Stomach (tissue), 19 donors: ENCODE measurements at places on chromosomes 5 and 9. TPM values are rescaled to one million over a fixed set of nuclear protein-coding genes. Genes with fewer than 3 reads are reported as not detected.
A peak's percentile ranks its signal among the peaks of the same experiment; 100 is the strongest.

- no peaks in the 10 kb centered on the region for H3K27me3 ChIP-seq
- no peak overlapping the region for H3K4me3 ChIP-seq
- no peak overlapping the region for H3K27ac ChIP-seq
- no peaks in the 10 kb centered on the region for H3K36me3 ChIP-seq
Measured at GRCh38 chr5:124790895-124791732, 44.7 kb upstream of the ZNF608 start.

DNA sequence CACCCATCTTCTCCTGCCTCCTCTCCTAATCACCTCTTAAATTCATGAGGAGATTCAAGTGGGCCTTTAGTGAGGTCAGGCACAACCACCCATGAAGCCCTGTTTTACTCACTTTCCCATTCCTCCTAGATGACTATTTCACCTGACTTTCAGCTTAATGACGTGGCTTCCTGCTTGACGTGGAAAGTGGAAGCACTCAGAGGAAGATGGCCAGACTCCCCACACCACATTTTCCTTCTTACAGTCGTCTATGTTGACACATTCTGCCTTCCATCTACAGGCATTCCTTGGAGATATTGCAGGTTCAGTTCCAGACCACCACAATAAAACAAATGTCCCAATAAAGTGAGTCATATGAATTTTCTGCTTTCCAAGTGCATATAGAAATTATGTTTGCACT, 146.4 kb upstream of the TAS2R1 start:
- H3K27me3 ChIP-seq = no peaks in the 10 kb centered on the region
- H3K36me3 ChIP-seq = no peaks in the 10 kb centered on the region
- no peak overlapping the region for H3K4me3 ChIP-seq

DNA sequence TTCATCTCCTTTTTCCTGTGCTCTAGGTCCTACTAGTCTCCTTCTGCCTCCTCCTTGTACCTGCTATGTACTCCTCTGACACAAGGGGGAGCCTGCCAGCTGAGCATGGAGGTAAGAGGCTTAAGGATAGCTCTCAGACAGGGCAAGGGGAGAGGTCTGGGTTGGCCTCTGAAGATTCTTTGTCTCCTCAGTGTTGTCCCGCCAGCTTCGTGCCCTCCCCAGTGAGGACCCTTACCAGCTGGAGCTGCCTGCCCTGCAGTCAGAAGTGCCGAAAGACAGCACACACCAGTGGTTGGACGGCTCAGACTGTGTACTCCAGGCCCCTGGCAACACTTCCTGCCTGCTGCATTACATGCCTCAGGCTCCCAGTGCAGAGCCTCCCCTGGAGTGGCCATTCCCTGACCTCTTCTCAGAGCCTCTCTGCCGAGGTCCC, 3.8 kb downstream of the CREB3 start:
- H3K4me1 ChIP-seq = peaks cover 30% of the 10 kb centered on the region
- H3K27me3 ChIP-seq = no peaks in the 10 kb centered on the region
- peaks cover 71% of the 10 kb centered on the region for H3K36me3 ChIP-seq
- H3K27ac ChIP-seq = no peak overlapping the region
- H3K4me3 ChIP-seq = no peak overlapping the region

DNA sequence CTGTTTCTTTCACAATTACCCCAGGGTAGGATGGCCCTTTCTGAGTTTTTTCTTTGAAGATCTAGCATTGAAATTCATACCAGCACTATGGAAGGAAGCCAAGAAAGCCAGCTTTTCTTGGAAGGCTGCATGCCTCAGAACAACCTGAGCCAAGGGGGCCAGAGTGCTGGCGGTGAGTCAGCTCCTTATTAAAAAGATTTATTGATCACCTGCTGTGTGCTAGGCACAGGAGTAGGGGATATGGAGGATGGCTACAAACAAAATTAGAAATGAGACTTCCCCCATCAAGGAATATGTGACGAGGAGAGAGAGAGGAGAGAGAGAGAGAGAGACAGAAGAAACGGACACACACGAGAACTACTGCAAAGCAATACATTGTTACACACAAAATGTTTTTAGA, 184.6 kb upstream of the PUM3 start:
- H3K4me1 ChIP-seq = no peaks in the 10 kb centered on the region
- no peak overlapping the region for H3K27ac ChIP-seq
- no peak overlapping the region for H3K4me3 ChIP-seq
- peak; percentile 31 for DNase-seq

DNA sequence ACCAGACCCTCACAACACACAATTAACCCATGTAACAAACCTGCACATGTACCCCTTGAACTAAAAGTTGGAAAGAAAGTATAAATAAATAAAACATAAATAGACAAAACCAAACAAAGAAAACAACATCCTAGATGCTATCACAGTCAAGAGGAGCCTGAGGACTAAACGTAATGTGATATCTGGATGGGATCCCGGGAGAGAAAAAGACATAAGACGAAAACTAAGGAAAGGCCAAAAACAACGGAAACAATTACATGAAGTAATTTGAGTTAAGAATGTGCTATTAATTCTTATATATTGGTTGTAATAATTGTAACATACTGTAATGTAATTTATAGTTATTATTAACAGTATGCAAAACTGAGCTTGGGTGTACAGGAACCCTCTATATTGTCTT, 793.9 kb downstream of the SEMA5A start:
- H3K4me3 ChIP-seq = no peak overlapping the region
- no peaks in the 10 kb centered on the region for H3K4me1 ChIP-seq
- H3K27me3 ChIP-seq = no peaks in the 10 kb centered on the region
- no peaks in the 10 kb centered on the region for H3K36me3 ChIP-seq
- DNase-seq = peak; percentile 42

GRCh38 chr5:79025054-79025472, 40.0 kb upstream of the ARSB start:
- no peaks in the 10 kb centered on the region for H3K27me3 ChIP-seq
- no peak overlapping the region for H3K27ac ChIP-seq
- no peaks in the 10 kb centered on the region for H3K36me3 ChIP-seq

GRCh38 chr5:172533399-172534228, 79.3 kb upstream of the SH3PXD2B start:
- no peaks in the 10 kb centered on the region for H3K36me3 ChIP-seq
- no peak for DNase-seq
- no peak overlapping the region for H3K4me3 ChIP-seq
- peaks cover 18% of the 10 kb centered on the region for H3K4me1 ChIP-seq
- H3K27me3 ChIP-seq = no peaks in the 10 kb centered on the region

- no peak overlapping the region for H3K4me3 ChIP-seq
- H3K36me3 ChIP-seq = peaks cover 33% of the 10 kb centered on the region
- H3K27ac ChIP-seq = no peak overlapping the region
- no peak for DNase-seq
Measured at GRCh38 chr9:91720751-91721705, 229.0 kb downstream of the ROR2 start.

- H3K27ac ChIP-seq = no peak overlapping the region
- no peaks in the 10 kb centered on the region for H3K27me3 ChIP-seq
- H3K36me3 ChIP-seq = peaks cover 33% of the 10 kb centered on the region
- no peak overlapping the region for H3K4me3 ChIP-seq
- H3K4me1 ChIP-seq = no peaks in the 10 kb centered on the region
Measured at GRCh38 chr9:2657427-2657826, 35.8 kb downstream of the VLDLR start.

GRCh38 chr5:121795511-121795910, 56.2 kb upstream of the FTMT start:
- no peaks in the 10 kb centered on the region for H3K27me3 ChIP-seq
- no peaks in the 10 kb centered on the region for H3K36me3 ChIP-seq
- no peaks in the 10 kb centered on the region for H3K4me1 ChIP-seq

DNA sequence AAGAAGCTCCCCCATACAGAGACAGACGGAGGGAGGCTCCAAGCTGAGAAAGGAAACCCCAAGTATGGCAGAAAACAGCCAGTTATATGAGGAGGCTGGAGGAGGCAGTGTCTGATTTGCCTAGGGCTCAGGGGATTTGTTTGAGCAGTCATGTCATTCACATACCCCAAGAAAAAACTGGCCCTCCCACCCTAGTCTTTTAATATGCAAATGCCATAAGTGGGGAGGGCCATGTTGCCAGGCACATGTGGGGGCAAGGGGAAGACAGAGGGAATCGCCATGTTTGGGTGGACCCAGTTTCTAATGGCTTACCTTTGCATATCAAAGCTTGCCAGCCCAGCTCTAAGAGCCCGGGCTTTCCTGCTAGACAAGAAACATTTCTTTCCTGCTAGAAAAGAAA, 1163.8 kb downstream of the TAF11L14 start:
- no peaks in the 10 kb centered on the region for H3K4me1 ChIP-seq
- H3K4me3 ChIP-seq = no peak overlapping the region
- no peaks in the 10 kb centered on the region for H3K36me3 ChIP-seq
- no peaks in the 10 kb centered on the region for H3K27me3 ChIP-seq
- no peak for DNase-seq

GRCh38 chr5:151570058-151570457, 21.1 kb downstream of the FAT2 start:
- no peaks in the 10 kb centered on the region for H3K4me1 ChIP-seq
- no peaks in the 10 kb centered on the region for H3K36me3 ChIP-seq
- no peak overlapping the region for H3K4me3 ChIP-seq
- no peaks in the 10 kb centered on the region for H3K27me3 ChIP-seq
- DNase-seq = no peak

GRCh38 chr5:180067986-180068385, 3.6 kb downstream of the RNF130 start:
- peak overlapping the region; percentile 1 for H3K4me3 ChIP-seq
- H3K27me3 ChIP-seq = no peaks in the 10 kb centered on the region
- DNase-seq = no peak
- H3K36me3 ChIP-seq = no peaks in the 10 kb centered on the region
- no peak overlapping the region for H3K27ac ChIP-seq

DNA sequence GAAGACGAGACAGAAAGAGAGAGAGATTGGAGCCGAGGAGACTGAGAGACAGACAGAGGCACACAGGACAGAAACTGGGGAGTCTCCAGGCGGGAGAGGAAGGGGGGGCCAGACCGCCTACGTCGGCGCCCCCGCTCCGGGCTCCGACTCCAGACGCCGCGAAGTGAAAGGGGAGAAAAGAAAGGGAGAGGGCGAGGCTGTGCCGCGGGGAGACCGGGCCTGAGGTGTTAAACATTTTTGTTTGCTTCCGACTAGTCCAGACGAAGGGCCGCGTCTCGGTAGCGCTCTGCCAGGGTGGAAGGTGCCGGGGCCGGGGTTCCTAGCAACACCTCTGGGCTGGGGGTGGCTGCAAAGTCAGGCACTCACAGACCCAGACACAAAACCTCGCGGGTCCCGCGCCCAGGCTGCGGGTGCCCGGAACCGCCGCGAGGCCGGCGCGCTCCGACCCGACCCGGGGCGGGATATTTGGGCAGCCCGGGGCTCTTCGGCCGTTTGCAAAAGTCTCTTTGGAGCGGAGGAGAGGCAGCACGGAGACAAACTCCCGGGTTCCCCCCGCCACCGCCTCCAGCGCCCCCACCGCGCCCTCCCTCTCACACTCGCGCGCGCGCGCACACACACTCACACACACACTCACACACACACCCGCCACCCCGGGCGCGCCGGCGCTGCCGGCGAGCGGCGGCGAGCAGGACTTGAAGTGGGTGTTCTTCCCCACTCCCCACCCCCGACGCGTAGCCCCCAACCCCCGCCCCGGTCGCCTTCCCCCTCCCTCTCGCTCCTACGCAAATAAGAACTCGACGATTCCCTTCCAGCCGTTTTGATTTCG, 626 bp upstream of the FST start:
- no peaks in the 10 kb centered on the region for H3K36me3 ChIP-seq
- H3K4me1 ChIP-seq = peaks cover 42% of the 10 kb centered on the region

DNA sequence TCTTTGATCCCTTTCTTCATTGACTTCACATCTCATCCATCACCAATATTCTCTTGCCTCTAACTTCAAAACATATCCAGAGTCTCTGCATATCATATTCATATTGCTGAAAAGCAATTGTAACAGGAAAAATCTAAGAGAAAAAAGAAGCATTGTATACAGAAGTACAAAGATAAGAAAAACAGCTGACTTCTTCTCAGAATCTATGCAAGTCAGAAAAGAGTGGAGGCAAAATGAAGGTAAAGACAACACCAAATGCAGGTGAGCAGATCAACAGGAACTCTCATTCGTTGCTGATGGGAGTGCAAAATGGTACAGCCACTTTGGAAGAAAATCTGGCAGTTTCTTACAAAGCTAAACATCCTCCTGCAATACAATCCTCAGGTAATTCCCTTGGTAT, 155.6 kb downstream of the PHF2 start:
- no peak overlapping the region for H3K27ac ChIP-seq
- H3K36me3 ChIP-seq = no peaks in the 10 kb centered on the region
- H3K4me1 ChIP-seq = peaks cover 17% of the 10 kb centered on the region
- H3K4me3 ChIP-seq = no peak overlapping the region
- no peaks in the 10 kb centered on the region for H3K27me3 ChIP-seq
- DNase-seq = no peak

GRCh38 chr9:37926737-37927118, 22.8 kb upstream of the SLC25A51 start:
- peaks cover 19% of the 10 kb centered on the region for H3K36me3 ChIP-seq
- peaks cover 44% of the 10 kb centered on the region for H3K4me1 ChIP-seq
- no peak for DNase-seq
- no peaks in the 10 kb centered on the region for H3K27me3 ChIP-seq
- no peak overlapping the region for H3K27ac ChIP-seq

DNA sequence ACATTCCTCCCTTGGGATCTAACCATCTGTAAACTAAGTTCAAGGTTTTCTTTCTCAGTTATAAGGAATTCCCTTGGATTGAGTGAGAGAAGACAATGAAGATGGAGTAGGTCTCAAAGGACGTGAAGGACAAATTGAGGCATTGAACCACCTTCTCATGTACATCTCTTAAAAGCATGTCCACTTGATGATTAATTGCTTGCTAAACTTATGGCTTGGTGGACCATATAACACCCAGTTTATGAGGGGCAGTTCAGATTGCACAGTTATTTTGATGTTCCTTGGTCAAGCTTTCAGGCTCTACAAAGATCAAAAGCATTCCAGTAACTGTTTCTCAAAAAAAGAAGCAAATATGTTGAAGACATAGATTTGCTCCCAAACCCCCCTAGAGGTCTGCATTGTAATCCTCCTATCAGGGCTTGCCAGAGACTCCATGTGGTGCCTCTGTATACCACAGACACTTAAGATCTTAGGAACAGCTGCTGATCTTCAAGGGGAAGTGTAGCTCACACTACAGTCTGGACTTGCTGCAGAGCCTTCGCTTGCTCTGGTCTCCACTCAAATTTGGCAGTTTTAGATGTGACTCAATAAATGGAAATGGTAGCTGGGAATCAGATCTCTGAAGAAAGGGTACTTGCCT, 56.9 kb upstream of the ALDH1A1 start:
- H3K4me3 ChIP-seq = no peak overlapping the region
- no peaks in the 10 kb centered on the region for H3K4me1 ChIP-seq
- no peaks in the 10 kb centered on the region for H3K27me3 ChIP-seq
- DNase-seq = no peak
- no peaks in the 10 kb centered on the region for H3K36me3 ChIP-seq

- no peaks in the 10 kb centered on the region for H3K27me3 ChIP-seq
- no peak overlapping the region for H3K27ac ChIP-seq
- no peaks in the 10 kb centered on the region for H3K36me3 ChIP-seq
- no peaks in the 10 kb centered on the region for H3K4me1 ChIP-seq
- no peak overlapping the region for H3K4me3 ChIP-seq
- no peak for DNase-seq
Measured at GRCh38 chr5:119706049-119706448, 76.7 kb downstream of the FAM170A start.

GRCh38 chr9:18717759-18718158, 243.8 kb downstream of the ADAMTSL1 start:
- H3K4me1 ChIP-seq = no peaks in the 10 kb centered on the region
- H3K27ac ChIP-seq = no peak overlapping the region
- no peaks in the 10 kb centered on the region for H3K27me3 ChIP-seq
- H3K36me3 ChIP-seq = no peaks in the 10 kb centered on the region
- DNase-seq = no peak

The BTNL8 gene
- polyA plus RNA-seq = 0.80 TPM

The GPX8 gene
- 8.0 TPM for polyA plus RNA-seq

The AGXT2 gene
- not detected for polyA plus RNA-seq

The WWC1 gene
- 11.3 TPM for polyA plus RNA-seq

The PDE8B gene
- polyA plus RNA-seq = 0.56 TPM

The ACTBL2 gene
- polyA plus RNA-seq = not detected

The INSL6 gene
- not detected for polyA plus RNA-seq

The SHROOM1 gene
- polyA plus RNA-seq = 12.8 TPM

The BHMT gene
- polyA plus RNA-seq = 0.53 TPM
